ENCODE measurements at places on chromosomes 12 and 14. TPM values are rescaled to one million over a fixed set of nuclear protein-coding genes. Genes with fewer than 3 reads are reported as not detected.
A peak's percentile ranks its signal among the peaks of the same experiment; 100 is the strongest.

KRT74 gene
- not detected for polyA plus RNA-seq

PTCSC3 gene
- polyA plus RNA-seq: not detected

GRCh38 chr14:91827746-91828145 lies 39.6 kb downstream of the TC2N start:
- DNase-seq: no peak

GRCh38 chr14:89429199-89430181 lies 12.5 kb upstream of the FOXN3 start:
- peak; percentile 69 for DNase-seq

DNA sequence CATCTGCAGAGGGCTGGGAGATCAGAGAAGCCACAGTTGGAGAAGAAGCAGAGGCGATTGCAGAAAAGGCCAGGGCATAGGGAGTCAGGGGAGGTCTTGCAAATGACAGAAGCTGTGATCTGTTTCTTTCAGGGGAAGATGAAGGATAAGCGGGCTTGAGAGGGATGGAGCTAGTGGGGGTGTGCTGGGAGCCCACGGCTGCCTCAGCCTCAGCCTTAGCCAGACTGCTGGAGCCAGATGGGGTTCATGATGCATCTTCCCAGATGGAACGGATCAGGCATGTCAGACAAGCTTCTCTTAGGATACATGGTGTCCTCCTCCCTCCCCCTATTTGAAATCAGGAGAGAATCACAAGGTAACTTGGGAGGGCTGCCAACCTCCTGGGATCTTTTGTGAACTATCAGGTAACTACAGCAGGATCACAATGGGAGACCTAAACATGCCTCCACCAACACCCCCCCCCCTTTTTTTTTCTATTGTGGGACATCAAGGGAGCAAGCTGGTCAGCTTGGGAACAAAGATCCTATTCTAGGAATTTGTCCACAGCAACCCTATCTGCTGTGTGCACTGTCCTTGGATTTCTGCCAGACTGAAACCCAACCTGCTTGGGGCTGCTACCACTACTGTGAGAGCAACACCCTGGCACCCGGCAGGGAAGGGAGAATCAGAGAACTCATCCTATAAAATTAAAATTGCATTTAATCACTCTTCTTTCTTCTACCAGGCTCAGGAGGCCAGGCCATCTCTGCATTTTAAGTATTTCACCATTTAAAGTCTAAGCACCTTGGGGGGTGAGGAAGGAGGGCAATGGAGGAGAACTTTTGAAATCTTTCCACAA lies 10.7 kb upstream of the ATP2A2 start:
- peak; percentile 51 for DNase-seq

- no peak for DNase-seq
These were observed 145.0 kb downstream of the AACS start for GRCh38 chr12:125210104-125210755.

DNA sequence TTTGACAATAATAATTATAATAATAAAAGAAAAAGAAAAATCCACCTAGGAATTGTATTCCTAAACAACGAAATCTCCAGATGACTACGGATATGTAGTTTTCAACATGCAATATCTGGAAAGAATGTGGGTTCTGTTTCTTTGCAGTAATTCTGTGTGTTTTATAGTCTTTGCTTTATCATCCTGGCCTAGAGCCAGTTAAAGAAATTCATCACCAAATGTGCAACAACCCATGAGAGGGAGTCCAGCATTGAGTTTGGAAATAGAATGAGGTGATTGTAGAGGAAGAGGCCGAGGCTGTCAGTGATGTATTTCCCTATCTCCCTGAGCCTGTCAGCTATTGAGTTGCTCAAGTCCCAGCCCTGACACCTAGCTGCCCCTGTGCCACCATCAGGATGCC lies 200.5 kb upstream of the DCN start:
- DNase-seq: peak; percentile 22

DNA sequence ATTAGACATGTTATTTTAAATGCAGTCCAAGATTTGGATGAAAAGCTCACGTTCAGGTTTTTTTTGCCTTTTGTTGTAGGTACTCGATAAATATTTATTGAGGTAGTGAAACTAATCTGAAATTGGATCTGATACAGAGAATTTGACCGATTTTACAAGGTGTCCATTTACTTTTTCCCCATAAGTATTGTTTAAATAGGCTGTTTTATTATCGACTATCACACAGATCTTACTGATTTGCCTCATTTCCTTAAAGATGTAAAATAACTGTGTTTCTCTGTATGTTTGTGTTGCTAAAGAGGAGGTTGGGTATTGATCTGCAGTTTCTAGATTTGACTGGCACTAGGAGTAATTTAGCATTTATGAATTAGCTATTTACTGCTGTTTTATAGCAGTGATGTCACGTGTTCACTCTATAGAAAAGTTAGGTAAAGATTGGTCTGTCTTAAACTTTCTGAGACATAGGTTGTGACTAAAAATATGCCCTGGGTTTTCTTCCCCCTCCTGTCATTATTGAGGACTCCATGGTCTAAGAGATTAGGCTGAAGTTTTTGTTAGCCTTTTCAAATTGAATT lies 3.5 kb downstream of the RAP1B start:
- DNase-seq: no peak

All from fibroblast of lung (primary cell).